ENCODE measurements at places on chromosomes 12 and 14. TPM values are rescaled to one million over a fixed set of nuclear protein-coding genes. Genes with fewer than 3 reads are reported as not detected.

SMCO2 gene
- not detected for total RNA-seq

PPP1R1A gene
- 0.26 TPM for total RNA-seq

GZMH gene
- 5.5 TPM for total RNA-seq

CLEC14A gene
- 34.7 TPM for total RNA-seq

NTF3 gene
- 0.35 TPM for total RNA-seq

CACNB3 gene
- total RNA-seq = 42.5 TPM

ELK3 gene
- 39.1 TPM for total RNA-seq

PLEKHD1 gene
- total RNA-seq = 0.16 TPM

BTBD6 gene
- 45.4 TPM for total RNA-seq

GRCh38 chr12:131642101-131642540 is 68.8 kb upstream of the SFSWAP start:
- no peaks in the 10 kb centered on the region for H3K27me3 ChIP-seq
- no peak overlapping the region for H3K4me3 ChIP-seq
- H3K4me1 ChIP-seq = no peaks in the 10 kb centered on the region

- DNase-seq = no peak
- no peaks in the 10 kb centered on the region for H3K27me3 ChIP-seq
- peaks cover 86% of the 10 kb centered on the region for H3K4me1 ChIP-seq
- H3K4me3 ChIP-seq = no peak overlapping the region
- H3K27ac ChIP-seq = no peak overlapping the region
Measured at GRCh38 chr12:116136340-116136739, 141.2 kb downstream of the MED13L start.

DNA sequence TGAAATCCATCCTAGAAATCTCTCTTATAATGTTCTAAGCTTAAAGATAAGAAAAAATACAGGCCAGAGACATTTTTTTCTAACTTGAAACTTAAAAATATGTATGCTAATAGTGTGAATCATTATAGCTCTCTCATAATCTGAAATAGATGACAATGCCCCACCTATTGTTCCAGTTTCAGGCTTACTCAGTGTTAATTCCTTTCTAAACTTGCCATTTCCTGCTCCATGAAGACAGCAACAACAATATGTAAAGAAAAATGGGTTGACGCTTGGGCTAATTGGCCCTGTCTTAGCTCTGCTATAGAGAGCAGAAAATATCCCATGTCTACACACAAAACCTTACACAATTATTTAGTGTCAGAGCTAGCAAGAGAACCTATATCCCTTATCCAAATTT is 37.1 kb downstream of the LMO3 start:
- peaks cover under 1% of the 10 kb centered on the region for H3K4me1 ChIP-seq
- no peak overlapping the region for H3K4me3 ChIP-seq
- no peak overlapping the region for H3K27ac ChIP-seq
- no peaks in the 10 kb centered on the region for H3K27me3 ChIP-seq
- H3K36me3 ChIP-seq = no peaks in the 10 kb centered on the region

DNA sequence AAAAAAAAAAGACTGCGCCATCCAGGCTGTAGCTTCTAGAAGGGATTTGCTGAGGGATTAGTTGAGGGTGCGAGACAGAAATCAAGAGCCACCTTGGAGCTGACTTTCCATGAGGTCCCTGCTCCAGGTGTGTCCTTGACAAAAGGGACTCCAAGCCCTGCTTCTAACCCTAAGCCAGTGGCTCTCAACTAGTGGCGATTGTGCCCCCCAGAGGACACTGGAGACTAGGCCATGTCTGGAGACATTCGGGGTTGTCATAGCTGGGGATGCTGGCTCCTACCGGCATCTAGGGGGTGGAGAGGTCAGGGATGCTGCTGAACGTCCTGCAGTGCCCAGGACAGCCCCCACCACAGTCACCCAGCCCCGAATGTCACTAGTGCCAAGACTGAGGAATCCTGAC is 40.6 kb downstream of the SPRING1 start:
- peaks cover 13% of the 10 kb centered on the region for H3K27me3 ChIP-seq
- peaks cover 17% of the 10 kb centered on the region for H3K4me1 ChIP-seq
- no peaks in the 10 kb centered on the region for H3K36me3 ChIP-seq
- no peak overlapping the region for H3K27ac ChIP-seq
- DNase-seq = no peak

- no peak overlapping the region for H3K4me3 ChIP-seq
- H3K4me1 ChIP-seq = no peaks in the 10 kb centered on the region
- H3K27me3 ChIP-seq = no peaks in the 10 kb centered on the region
- DNase-seq = no peak
- no peak overlapping the region for H3K27ac ChIP-seq
Measured at GRCh38 chr14:59239022-59239421, 50.6 kb downstream of the DAAM1 start.

GRCh38 chr12:56040963-56041551 is 661 bp upstream of the RPS26 start:
- H3K4me3 ChIP-seq = peak overlapping the region; percentile 75
- H3K4me1 ChIP-seq = peaks cover 24% of the 10 kb centered on the region
- H3K36me3 ChIP-seq = peaks cover 39% of the 10 kb centered on the region

DNA sequence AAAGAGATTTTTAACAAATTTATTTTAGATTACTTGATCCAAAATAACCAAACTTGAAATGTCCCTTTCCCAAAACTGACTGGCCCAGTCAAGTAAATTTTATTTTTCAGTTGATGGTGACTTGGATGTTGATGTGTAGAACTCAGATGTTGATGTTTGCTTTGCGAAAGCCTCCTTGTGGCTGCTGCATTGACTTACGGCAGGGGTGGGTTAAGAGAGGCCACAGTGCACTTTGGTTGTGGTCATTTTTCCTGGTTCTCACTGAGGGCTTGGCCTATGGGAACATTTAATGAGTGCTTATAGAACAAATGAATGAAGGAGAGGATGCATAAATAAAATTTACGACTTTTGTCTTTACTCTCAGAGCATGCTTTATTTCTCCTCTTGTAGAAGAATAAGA is 52.6 kb downstream of the SLCO1B3 start:
- H3K27me3 ChIP-seq = no peaks in the 10 kb centered on the region
- H3K4me1 ChIP-seq = no peaks in the 10 kb centered on the region
- no peak for DNase-seq
- no peaks in the 10 kb centered on the region for H3K36me3 ChIP-seq
- H3K27ac ChIP-seq = no peak overlapping the region
- no peak overlapping the region for H3K4me3 ChIP-seq

GRCh38 chr12:109885616-109886015 is 5.3 kb upstream of the GLTP start:
- no peak overlapping the region for H3K4me3 ChIP-seq
- H3K27ac ChIP-seq = no peak overlapping the region
- no peaks in the 10 kb centered on the region for H3K36me3 ChIP-seq
- DNase-seq = no peak
- no peaks in the 10 kb centered on the region for H3K4me1 ChIP-seq
- H3K27me3 ChIP-seq = no peaks in the 10 kb centered on the region

- H3K27ac ChIP-seq = no peak overlapping the region
- no peaks in the 10 kb centered on the region for H3K4me1 ChIP-seq
- no peak for DNase-seq
- no peaks in the 10 kb centered on the region for H3K36me3 ChIP-seq
- H3K27me3 ChIP-seq = no peaks in the 10 kb centered on the region
Measured at GRCh38 chr14:24688030-24688658, 54.2 kb upstream of the GZMB start.

- no peak for DNase-seq
- H3K36me3 ChIP-seq = no peaks in the 10 kb centered on the region
- no peaks in the 10 kb centered on the region for H3K4me1 ChIP-seq
- H3K27ac ChIP-seq = no peak overlapping the region
Measured at GRCh38 chr12:110776410-110776809, 33.7 kb upstream of the PPP1CC start.

GRCh38 chr14:44979273-44979672 is 17.3 kb downstream of the TOGARAM1 start:
- H3K4me1 ChIP-seq = peaks cover 5% of the 10 kb centered on the region
- H3K27ac ChIP-seq = no peak overlapping the region
- H3K27me3 ChIP-seq = no peaks in the 10 kb centered on the region
- DNase-seq = no peak
- no peaks in the 10 kb centered on the region for H3K36me3 ChIP-seq
- no peak overlapping the region for H3K4me3 ChIP-seq

- DNase-seq = peak; percentile 88
- no peak overlapping the region for H3K4me3 ChIP-seq
- H3K27me3 ChIP-seq = no peaks in the 10 kb centered on the region
Measured at GRCh38 chr12:9331218-9331626, 123.0 kb upstream of the PZP start.

DNA sequence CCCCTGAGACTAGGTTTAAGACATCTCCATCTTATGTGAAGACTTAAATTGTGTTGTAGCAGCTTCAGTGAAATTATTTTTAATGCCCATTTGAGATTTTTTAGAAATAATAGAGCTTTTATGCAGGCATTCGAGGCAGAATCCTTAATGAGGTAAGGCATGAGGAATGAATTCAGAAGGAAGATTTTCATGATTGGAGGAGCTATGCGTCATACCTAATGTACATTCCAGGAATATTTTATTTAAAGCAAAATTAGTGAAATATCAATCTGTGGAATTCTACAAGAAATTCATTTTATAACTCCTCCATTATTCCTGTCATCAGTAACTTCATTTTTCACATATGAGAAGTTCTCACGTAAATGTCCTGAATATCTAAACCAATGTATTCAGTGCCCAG is 36.0 kb upstream of the GARIN6 start:
- no peaks in the 10 kb centered on the region for H3K27me3 ChIP-seq
- H3K36me3 ChIP-seq = no peaks in the 10 kb centered on the region
- H3K4me3 ChIP-seq = no peak overlapping the region
- no peak for DNase-seq

DNA sequence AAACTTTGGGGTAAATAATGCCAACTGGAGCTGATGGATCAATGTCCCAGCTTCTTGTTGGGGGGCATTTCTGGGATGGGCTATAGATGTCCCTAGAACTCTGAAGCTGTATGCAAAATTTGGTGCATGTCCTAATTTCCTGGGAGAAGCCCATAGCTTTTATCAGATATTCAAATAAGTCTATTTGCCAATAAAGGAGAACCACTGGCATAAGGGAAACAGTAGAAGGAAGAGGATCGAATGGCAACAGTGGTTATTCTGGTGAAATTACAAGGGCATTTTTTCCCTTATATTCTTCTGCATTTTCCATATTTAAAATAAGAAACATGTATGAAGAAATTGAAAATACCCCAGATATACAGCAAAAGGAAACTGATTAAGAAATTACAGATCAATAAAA is 34.2 kb downstream of the PSMA6 start:
- H3K4me1 ChIP-seq = peaks cover under 1% of the 10 kb centered on the region
- no peaks in the 10 kb centered on the region for H3K36me3 ChIP-seq
- H3K27me3 ChIP-seq = no peaks in the 10 kb centered on the region
- no peak overlapping the region for H3K27ac ChIP-seq

GRCh38 chr14:36900846-36901245 is 239.2 kb downstream of the PAX9 start:
- H3K27ac ChIP-seq = no peak overlapping the region
- H3K4me3 ChIP-seq = no peak overlapping the region
- H3K4me1 ChIP-seq = no peaks in the 10 kb centered on the region
- H3K36me3 ChIP-seq = no peaks in the 10 kb centered on the region

DNA sequence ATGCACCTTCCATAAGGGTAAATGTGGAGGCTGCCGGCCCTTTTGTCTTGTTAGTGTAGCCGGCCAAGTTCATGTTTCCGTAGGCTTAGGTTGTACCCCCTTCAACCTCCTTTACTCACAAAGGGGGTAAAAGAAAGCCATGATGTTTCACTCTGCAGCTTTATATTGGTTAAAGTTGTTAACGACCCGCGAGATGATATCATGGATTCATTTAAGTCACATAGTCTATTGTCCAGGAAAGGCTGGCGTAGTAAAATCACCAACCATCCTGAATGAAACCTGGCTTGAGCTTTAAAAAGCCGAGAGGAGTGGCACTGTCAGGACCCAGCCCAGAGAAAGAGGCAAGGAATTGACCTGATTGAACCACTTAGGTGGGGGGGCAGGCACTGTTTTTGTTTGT is 1.3 kb downstream of the UNG start:
- no peak for DNase-seq
- H3K4me1 ChIP-seq = peaks cover 3% of the 10 kb centered on the region
- peak overlapping the region; percentile 76 for H3K27ac ChIP-seq
- H3K4me3 ChIP-seq = peak overlapping the region; percentile 76
- no peaks in the 10 kb centered on the region for H3K27me3 ChIP-seq
- H3K36me3 ChIP-seq = peaks cover 23% of the 10 kb centered on the region

- no peak for DNase-seq
- H3K4me1 ChIP-seq = no peaks in the 10 kb centered on the region
- H3K36me3 ChIP-seq = no peaks in the 10 kb centered on the region
- no peak overlapping the region for H3K4me3 ChIP-seq
- no peaks in the 10 kb centered on the region for H3K27me3 ChIP-seq
Measured at GRCh38 chr14:30518867-30519560, 39.9 kb upstream of the G2E3 start.

DNA sequence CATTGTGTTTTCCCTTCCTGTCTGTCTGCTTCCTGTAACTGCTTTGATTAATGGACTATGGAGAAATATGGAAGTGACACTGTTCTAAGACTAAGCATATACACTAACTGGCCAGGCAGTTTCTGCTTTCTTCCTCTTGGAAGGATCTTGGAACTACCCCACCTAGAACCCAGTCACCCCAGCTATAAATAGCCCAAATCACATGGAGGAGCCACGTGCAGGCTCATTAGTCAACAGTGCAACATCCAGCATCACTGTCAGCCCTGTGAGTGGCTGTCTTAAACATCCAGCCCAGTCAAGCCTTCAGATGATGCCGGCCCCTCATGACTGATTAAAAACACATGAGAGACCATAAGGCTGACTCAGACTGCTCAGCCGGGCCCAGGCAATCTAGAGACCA is 39.2 kb downstream of the BCAT1 start:
- H3K27me3 ChIP-seq = no peaks in the 10 kb centered on the region
- H3K4me3 ChIP-seq = no peak overlapping the region
- no peaks in the 10 kb centered on the region for H3K4me1 ChIP-seq
- no peak overlapping the region for H3K27ac ChIP-seq

Data from left lung (tissue), 14 donors.